ENCODE measurements at places on chromosomes 16 and 17. TPM values are rescaled to one million over a fixed set of nuclear protein-coding genes. Genes with fewer than 3 reads are reported as not detected.

The HOXB8 gene
- total RNA-seq: 27.0 TPM

The ENGASE gene
- 10.8 TPM for total RNA-seq

The ZNF821 gene
- total RNA-seq: 9.0 TPM

The AOC3 gene
- total RNA-seq: 0.82 TPM

The SULT1A4 gene
- total RNA-seq: 5.5 TPM

The PDK2 gene
- total RNA-seq: 23.5 TPM

The UBFD1 gene
- total RNA-seq: 105 TPM

The PDF gene
- 22.2 TPM for total RNA-seq

The MPP2 gene
- total RNA-seq: 1.2 TPM

The CHST4 gene
- total RNA-seq: not detected

The NHLRC4 gene
- 2.7 TPM for total RNA-seq

The BRICD5 gene
- 3.5 TPM for total RNA-seq

The ABR gene
- total RNA-seq: 62.5 TPM

The KCNG4 gene
- total RNA-seq: not detected

The ASPHD1 gene
- total RNA-seq: 1.3 TPM

The SLC16A13 gene
- total RNA-seq: 7.9 TPM

The KRTAP1-3 gene
- not detected for total RNA-seq

The PRDM7 gene
- not detected for total RNA-seq

The CD7 gene
- not detected for total RNA-seq

The CES1 gene
- total RNA-seq: not detected
